ENCODE measurements at places on chromosomes 2 and 18. TPM values are rescaled to one million over a fixed set of nuclear protein-coding genes. Genes with fewer than 3 reads are reported as not detected.

GRCh38 chr18:30406728-30407127 lies 635.8 kb downstream of the DSC3 start:
- no peak for DNase-seq

- no peak for DNase-seq
Measured at GRCh38 chr2:223896833-223897311, 48.3 kb downstream of the WDFY1 start.

- DNase-seq = no peak
Measured at GRCh38 chr18:11052800-11053199, 96.6 kb downstream of the PIEZO2 start.

- DNase-seq = no peak
Measured at GRCh38 chr2:177651833-177652232, 259.3 kb downstream of the AGPS start.

GRCh38 chr2:204260162-204260877 lies 285.0 kb upstream of the PARD3B start:
- peak; percentile 67 for DNase-seq

GRCh38 chr2:64017811-64018700 lies 1.2 kb downstream of the VPS54 start:
- DNase-seq = no peak

- DNase-seq = no peak
Measured at GRCh38 chr2:237546876-237547395, 19.4 kb upstream of the PRLH start.

DNA sequence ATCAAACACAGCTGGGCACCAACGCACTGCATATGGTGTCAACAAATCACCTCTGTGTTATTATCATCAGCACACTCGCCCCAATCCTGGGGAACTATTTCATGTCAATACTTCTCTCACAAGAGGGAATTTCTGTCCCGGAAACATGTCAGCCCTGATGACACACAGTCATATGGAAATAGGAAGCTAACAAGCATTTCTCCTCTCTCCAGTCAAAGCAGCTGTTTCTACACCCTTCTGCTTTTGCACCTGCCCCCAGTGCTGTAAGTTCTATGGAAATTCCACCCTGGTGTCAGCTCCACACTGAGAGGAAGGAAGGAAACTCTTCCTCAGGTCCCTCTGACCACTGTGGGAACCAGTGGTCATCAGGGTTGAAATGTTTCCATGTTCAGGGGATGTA lies 447.6 kb upstream of the ID2 start:
- no peak for DNase-seq

DNA sequence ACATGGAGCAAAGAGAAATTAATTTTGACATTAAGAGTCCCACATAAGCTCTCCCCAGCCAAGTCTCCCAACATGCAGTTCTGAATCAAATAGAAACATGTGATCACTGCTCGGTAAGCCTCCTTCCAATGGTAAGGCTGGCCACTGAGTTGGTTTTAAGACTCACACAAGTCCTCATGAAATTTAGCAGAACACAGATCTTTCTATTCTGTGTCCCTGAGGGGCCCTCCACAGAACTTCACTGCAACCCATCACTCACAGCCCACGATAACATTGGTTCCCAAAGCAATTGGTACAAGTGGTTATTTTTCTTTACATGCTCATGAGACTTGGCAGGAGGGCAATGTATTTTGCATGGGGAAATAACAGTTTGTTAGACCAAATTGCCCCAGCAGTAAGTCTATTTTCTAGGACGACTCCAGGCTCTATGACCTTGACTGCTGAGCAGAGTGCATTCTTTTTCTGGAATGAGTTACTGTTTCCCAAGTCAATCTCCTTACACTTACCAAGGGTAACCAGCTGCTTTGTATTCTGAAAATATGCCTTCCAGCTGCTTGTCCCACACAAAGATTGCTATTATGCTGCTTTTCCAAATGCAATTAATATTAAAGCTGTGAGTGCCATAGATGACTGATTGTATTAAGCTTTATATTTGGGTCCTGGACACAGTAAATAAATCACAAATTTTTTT lies 142.3 kb upstream of the TANK start:
- DNase-seq = no peak

- DNase-seq = no peak
Measured at GRCh38 chr2:72326759-72327158, 179.1 kb upstream of the CYP26B1 start.

DNA sequence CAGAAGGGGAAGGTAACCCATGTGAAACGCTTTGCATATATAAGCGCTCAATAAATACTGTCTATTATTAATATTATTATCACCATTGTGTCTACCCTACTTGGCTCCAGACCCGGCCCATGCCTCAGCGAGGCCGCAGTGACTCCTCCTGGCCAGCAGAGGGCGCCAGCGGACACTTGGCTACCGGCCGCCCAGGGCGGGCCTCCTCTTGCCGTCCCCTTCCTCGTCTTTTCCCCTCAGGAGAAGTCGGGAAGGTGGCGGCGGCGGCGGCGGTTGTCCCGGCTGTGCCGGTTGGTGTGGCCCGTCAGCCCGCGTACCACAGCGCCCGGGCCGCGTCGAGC lies at the start of gene AGFG1:
AGFG1 (plus strand) TSS at position 233 of the 341 bp plus-strand sequence. CDS start 266 bp downstream, outside the sequence.
- DNase-seq = peak; percentile 84

- no peak for DNase-seq
Measured at GRCh38 chr18:54086046-54086802, 138.2 kb downstream of the MBD2 start.

DNA sequence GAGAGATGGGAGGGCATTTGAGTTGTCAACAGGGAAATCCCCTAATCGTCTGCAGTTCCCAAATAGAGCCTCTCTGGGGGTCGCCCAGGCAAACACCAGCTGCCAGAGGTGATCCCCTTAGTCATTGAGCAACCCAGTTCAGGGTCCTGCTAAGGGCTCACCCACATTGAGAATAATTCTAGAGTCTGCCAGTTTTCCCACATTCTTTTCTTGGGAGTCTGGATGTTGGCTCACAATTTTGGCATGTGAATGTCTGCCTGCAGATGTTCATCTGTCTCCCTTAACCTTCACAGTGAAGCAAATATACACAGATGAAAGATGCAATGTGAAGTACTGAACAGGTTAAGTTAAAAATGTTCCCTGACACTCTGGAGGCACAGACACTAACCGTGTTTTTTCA lies 11.4 kb upstream of the SMIM21 start:
- DNase-seq = no peak

DNA sequence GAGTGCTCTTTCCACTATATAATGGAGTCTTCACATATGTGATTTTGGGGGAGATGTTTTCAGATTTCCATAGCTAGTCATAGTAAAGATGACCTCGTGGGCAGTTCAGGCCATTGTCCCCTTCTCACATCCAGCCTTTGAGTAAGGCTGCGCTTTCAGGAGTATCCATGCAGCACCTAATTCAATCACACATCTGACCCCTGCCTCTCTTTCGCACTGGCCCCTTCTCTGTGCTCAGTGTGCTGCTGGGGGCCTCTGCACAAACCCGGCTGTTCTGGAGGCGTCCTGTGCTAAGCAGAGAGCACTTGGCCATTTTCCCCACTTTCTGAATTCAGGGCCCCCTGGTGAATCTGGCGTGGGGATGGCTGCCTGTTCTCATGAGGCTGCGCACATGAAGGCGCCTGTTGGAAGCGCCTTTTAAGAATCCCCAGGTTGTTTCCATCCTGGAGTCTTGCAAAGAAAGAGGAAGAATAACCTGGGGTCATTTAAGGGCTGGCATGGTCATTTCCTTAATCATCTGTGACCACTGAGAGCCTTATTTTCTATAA lies 96.0 kb upstream of the ALPP start:
- DNase-seq = no peak

- no peak for DNase-seq
Measured at GRCh38 chr2:205805136-205805535, 122.8 kb downstream of the NRP2 start.

- DNase-seq = no peak
Measured at GRCh38 chr2:8496079-8496478, 185.8 kb upstream of the ID2 start.

- peak; percentile 81 for DNase-seq
Measured at GRCh38 chr2:223837287-223838061, at the start of gene AP1S3. AP1S3 (minus strand) TSS chr2:223837582; CDS start chr2:223837450, 132 bp downstream.

DNA sequence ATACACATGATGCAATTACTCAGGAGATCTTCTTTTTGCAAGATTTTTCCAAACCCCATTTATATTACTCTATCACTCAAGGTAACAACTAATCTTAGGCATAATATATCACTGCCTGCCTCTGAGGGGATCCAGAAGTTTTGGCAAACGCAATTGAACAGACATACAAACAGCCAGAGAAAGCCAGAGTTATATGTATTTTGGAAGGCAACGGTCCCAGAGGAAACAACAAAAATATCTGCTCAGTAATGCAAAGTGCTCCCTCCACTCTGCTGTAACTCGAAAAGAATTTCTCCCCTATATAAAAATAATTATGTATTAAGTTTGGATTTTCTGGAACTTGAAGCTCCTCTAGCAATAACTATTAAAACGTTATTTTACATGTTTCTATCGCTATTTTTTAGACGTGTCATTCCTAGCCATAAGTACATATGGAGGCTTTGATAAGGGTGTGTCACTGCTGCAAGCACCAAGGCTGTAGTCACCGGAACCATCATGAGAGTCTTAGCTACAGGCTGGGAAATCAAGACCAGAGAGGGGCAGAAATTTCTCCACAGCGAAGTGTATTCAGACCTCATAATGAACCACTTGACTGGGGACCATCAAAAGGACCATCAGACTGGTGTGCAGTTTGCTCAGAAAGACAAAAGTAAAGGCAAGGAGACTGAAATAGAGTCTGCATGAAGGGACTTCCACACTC lies 3.7 kb upstream of the GKN1 start:
- no peak for DNase-seq

DNA sequence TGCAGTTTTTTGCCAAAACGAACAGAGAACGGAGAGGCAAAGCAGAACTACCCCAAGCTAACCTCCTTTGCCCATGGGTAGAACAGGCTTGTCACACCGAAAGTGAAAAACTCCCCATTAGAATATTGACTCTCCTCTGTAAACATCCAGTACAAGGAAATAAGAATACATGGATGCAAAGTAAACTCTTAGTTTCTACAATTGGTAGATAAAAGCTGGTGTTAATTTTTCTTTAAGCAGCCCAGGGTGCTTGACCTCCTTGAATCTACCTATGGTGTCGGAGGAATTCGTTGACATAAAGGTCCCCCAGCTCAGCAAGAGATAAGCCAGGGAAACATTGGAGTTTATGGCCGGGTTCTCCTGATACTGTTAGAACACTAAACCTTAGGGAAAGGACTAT lies 48.4 kb upstream of the DSG1 start:
- DNase-seq = no peak

GRCh38 chr2:37920570-37920969 lies 4.5 kb upstream of the RMDN2 start:
- no peak for DNase-seq

- DNase-seq = no peak
Measured at GRCh38 chr2:31271851-31272267, 37.9 kb downstream of the EHD3 start.

DNA sequence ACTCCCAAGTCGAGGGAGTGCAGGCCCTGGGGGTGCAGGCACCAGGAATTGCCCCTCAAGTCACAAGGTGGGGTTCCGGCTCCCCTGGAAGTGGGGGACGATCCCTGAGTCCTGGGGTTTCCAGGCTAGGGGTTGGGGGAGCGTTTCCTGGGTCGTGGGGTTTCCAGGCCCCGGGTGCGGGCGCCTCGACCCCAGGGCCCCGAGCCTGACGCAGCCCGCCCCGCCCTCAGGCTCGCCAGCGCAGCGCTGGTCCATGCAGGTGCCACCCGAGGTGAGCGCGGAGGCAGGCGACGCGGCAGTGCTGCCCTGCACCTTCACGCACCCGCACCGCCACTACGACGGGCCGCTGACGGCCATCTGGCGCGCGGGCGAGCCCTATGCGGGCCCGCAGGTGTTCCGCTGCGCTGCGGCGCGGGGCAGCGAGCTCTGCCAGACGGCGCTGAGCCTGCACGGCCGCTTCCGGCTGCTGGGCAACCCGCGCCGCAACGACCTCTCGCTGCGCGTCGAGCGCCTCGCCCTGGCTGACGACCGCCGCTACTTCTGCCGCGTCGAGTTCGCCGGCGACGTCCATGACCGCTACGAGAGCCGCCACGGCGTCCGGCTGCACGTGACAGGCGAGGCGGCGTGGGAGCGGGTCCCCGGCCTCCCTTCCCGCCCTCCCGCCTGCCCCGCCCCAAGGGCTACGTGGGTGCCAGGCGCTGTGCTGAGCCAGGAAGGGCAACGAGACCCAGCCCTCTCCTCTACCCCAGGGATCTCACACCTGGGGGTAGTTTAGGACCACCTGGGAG lies 12.0 kb downstream of the SIGLEC15 start:
- DNase-seq = peak; percentile 84

GRCh38 chr2:239114119-239114581 lies 266.3 kb downstream of the TWIST2 start:
- peak; percentile 45 for DNase-seq

DNA sequence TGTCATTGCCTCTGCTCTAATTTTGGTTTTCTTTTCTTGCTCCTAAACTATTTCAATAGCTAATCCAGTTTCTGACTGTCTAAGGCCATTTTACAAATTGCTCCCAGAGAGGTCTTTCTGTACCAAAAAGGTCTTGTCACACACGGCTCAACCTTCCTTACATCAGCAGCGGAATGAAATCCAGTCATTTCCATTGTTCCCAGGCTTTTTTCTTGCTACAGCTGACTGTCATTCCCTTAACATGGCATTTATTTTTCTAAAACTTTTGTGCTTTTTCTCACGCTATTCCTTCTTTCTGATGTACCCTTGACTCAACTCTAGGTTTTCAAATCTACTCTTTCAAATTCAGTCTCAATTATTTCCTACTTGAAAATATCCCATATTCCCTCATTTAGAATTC lies 24.3 kb downstream of the FAM171B start:
- DNase-seq = no peak

GRCh38 chr2:85539361-85540132 lies 579 bp downstream of the MAT2A start:
- DNase-seq = peak; percentile 80

- no peak for DNase-seq
Measured at GRCh38 chr18:59456657-59457056, 97.6 kb upstream of the LMAN1 start.

GRCh38 chr18:21680161-21680560 lies 24.4 kb downstream of the ABHD3 start:
- no peak for DNase-seq

DNA sequence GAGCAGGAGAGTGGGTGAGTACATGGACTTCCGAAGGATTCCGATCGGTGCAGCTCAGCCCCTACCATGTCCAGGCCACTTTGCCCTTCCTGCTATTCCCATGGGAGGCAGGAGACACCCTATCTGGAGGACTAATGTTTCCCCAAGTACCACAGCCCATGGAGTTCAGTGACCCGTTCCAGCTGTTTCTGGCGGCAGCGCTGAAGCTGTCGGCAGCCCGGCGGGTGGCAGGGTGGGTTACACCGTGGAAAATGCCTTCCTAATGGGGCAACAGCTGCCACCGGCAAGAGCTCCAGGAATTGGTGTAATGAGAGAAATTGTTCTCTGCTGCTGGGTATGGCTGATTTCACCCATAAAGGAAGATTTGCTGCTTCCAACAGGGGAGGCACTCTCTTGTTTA lies 98.3 kb downstream of the MYCN start:
- no peak for DNase-seq

ANKRD39 gene
- total RNA-seq = 14.1 TPM

PPP1R1C gene
- total RNA-seq = 18.0 TPM

SLC5A7 gene
- 0.14 TPM for total RNA-seq

GNLY gene
- not detected for total RNA-seq

NT5C1B gene
- total RNA-seq = not detected

MPP4 gene
- 0.35 TPM for total RNA-seq

SP3 gene
- total RNA-seq = 51.4 TPM

MROH2A gene
- not detected for total RNA-seq

CRYGC gene
- not detected for total RNA-seq

CCL20 gene
- not detected for total RNA-seq

COBLL1 gene
- total RNA-seq = 9.2 TPM
